Stimulated activated CD8-positive, alpha-beta memory T cell treated with anti-CD3 and anti-CD28 coated beads, Interleukin-2, amount 100 ng/mL, for 1 hour (primary cell): ENCODE measurements at places on chromosomes 2 and 18.

DNA sequence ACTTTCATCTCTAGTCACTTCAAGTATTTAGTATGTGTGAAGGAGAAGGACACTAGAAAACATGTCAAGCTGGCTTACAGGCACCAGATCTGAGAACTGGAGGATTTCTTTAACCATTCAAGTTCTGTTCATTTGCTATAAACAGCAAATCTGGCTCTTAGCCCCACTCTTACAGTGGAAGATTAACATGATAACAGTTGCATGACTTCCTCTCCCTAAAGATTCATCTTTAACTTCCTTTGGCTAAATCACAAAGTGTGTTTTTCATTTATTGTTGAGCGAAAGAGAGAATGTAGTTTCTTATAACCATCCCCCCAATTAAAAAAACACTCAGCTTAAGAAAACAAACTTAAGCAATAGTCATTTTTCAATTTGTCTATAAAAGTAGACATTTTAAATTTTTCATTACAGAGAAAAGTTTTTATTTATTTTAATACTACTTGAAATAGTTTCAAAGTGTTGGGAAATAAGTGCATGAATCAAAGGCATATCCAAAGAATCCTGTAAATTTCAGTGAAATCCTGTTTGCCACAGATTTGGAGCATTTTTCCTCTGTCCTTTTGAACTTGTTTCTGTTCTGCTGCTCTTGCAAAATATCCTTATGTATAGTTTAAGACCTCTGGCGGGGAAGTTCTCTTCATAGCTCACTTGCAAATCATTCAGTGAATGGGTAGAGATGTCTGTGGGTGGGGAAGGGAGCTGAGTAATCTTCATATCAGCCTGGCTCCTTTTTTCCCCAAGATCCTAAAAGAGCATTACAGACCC is 241.0 kb upstream of the RBBP8 start:
- DNase-seq = no peak

DNA sequence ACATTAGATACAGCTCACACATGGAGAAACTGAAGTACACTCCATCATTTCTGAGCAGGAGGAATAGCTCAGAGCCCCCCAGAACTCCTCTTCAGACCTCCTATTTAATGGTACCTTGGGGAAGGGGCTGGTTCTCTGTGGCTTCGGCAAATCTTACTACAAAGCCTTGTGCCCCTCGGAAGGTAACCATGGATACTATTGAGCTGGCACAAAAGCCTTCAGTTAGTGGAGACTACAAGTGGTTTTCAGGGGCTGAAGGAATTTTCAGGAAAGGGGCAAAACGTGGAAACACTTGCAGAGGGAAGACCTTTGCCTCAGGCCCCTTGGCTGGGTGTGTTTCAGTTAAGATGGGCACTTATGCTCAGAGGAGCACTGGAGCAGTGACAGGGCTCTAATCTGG is 1.1 kb upstream of the FAM237A start:
- DNase-seq = no peak

- no peak for DNase-seq
Measured at GRCh38 chr2:144354953-144355352, 165.0 kb downstream of the ZEB2 start.

- DNase-seq = no peak
Measured at GRCh38 chr2:149441255-149441654, 110.9 kb downstream of the LYPD6 start.

- DNase-seq = no peak
Measured at GRCh38 chr2:105609746-105610402, 134.8 kb upstream of the NCK2 start.

GRCh38 chr2:156826341-156826933 is 390.3 kb downstream of the GPD2 start:
- no peak for DNase-seq

GRCh38 chr18:62634979-62635630 is 80.2 kb upstream of the PHLPP1 start:
- DNase-seq = no peak

DNA sequence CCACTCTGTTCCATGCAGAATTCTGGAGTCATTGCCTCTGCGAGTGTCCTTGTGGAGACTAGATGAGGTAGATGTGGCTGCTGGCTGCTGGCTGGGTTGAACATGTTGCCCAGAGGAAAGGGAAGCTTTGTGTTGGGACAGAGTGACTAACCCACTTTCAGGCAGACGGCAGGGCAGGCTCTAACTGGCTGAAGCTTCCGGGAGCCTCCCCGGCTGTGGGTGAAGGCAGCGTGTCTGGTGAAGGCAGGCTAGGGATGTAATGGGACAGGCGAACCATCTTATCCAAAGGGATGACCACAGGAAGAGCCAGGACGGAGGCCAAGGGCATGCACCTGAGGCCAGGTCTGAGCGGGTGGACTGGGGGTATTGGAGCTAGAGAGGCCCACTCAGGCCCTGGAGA is 16.0 kb downstream of the ASPRV1 start:
- no peak for DNase-seq

DNA sequence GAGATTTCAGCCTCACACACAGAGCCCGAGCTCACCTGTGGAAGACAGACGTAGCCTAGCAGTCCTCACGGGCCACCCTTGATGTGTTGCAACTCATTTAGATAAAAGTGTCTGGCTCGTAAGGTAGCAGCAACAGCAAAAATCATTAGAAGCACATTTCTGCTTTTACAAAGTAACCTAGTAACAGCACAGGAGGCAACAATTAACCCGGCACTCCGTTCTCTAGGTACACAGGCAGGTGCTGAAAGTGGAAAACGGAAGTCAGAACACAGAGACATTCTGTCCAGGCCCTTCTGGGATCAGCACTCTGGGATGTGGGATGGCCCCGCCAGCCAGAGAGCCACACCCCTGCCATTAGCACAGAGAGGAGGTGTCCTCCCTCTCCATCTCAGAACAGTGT is 99.3 kb downstream of the KLHL29 start:
- DNase-seq = no peak

- no peak for DNase-seq
Measured at GRCh38 chr2:10267551-10268465, 34.9 kb upstream of the HPCAL1 start.

GRCh38 chr2:74831693-74832530 is 2.0 kb upstream of the HK2 start:
- DNase-seq = no peak

- no peak for DNase-seq
Measured at GRCh38 chr2:119013671-119014070, 71.7 kb downstream of the MARCO start.

DNA sequence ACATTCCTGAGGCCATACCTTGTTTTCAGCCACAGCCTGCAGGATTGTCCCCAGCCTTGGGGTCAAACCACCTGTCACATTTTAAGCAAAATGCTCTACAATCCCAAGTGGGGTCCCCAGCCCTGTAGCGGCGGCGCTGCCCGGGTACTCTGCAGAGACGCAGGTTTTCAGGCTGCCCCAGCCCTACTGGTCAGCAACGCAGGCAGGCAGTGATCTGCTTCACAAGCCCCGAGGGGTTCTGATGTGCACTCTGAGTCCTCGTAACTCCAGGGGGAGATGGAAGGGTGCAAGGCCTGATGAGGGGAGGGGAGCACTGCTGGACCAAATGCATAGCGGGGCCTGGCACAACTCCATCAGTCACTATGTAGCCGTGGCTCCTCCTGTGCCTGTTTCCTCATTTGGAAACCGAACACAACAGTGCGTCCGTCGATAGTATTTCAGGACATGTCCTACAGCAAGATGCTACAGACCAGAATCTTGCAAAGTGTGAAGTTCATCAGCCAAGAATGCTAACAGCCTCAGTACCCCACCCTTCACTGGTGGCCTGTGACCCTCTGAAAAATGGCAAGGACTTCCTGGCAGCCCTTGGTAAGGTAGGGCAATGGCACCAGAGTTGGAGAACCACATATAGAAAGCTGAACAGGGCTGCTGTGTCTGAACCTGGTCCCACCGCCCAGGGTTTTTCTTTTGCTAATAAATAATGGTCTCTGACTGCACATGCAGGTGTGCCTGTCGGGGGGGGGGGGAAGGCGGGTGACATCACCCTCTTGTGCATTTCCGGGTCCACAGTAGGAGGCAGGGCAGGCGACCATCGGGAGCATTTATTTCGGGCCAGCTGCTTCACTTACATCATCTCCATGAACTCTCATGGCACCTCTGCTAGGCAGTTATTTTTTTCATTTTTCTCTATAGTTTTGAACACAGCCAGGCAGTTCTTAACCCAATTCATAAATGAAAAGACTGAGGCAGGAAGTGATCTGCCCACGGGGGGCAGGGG is 50.6 kb upstream of the TFCP2L1 start:
- no peak for DNase-seq

- no peak for DNase-seq
Measured at GRCh38 chr18:36095936-36096519, 28.7 kb upstream of the RPRD1A start.

- DNase-seq = no peak
Measured at GRCh38 chr18:46243095-46243494, 138.9 kb downstream of the HAUS1 start.

- DNase-seq = peak; percentile 5
Measured at GRCh38 chr2:119826370-119826961, 66.7 kb downstream of the PTPN4 start.

DNA sequence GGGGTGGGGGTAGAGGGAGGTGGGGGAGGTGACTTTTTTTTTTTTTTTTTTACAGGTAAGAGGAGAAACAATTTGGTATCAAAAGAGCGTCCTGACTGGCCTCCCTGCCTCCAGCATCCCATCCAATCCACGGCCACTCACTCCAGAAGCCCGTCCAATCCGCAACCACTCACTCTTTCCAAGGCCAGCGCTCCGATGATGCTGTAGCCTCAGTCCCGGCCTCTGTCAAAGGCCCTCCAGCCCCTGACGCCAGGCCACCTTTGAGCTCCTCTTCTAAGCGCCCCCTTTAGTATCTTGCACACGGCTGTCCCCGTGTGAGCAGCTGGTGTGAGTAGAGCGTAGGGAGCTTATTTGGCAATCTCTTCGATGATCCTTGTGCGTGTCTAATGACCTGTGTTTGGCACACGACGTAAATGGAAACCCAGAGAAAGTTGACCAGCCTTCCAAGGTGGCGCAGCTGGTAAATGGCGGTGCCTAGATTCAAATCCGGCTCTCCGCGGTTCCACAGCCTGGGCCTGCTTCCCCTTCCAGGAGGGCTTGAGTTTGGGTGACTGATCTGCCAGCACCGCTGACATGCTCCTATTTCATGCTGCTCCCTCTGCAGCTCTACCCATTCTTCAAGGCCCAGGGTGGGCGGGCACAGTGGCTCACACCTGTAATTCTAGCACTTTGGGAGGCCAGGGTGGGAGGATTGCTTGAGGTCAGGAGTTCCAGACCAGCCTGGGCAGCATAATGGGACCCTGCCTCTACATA is 23.8 kb upstream of the PXDN start:
- no peak for DNase-seq

- DNase-seq = no peak
Measured at GRCh38 chr18:53586923-53587322, 637.5 kb downstream of the MBD2 start.

GRCh38 chr2:238667008-238667407 is 180.9 kb upstream of the TWIST2 start:
- DNase-seq = no peak

DNA sequence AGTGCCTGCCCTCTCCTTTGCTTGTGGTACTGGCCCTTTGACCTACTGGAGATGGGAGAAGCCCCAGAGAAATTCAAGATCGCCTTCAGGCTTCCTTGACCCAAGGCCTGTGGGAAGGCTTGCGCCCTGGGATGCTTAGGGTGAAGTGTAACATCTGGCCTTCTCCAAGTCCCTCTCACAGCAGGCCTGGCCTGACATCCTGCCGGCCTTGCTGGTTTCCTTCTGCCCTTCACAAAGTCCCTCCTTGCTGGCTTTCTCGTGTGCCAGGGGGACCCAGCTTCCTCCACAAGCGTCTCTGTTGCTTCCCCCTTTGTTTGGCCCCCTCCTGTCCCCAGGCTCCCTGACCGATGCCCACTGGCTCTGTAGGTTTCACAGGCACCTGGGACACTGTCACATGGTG is 26.4 kb downstream of the TCF7L1 start:
- DNase-seq = no peak

GRCh38 chr2:195447323-195447975 is 209.6 kb upstream of the SLC39A10 start:
- no peak for DNase-seq

DNA sequence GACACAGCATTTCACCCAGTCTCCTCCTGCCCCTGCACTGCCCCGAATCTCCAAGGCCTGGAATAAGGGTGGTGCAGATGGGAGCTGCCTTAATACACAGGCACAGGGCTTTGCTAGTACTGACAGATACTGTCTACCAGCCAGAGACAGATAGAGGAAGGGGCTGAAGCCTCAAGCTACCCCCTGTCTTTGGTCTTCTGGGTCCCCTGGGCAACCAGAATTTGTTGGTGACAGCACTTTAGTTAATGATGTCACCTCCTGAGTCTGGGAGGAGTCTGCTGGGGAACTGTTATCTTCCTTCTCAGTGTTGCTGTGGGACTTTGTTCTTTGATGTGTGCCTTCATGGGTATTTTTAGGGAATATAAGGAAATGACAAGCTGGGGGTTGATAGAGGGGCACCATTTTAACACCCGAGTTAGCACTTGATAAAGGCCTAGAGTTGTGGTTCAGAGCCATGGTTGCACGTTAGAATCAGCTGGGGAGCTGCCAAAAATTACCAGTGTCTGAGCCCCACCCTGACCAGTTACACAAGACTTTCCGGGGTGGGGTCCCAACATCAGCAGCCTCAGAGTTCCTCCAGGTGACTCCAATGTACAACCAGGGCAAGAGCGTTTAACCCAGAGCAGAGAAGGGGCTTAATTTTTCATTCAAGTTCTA is 136.8 kb downstream of the SMAD7 start:
- DNase-seq = no peak
